ENCODE measurements at places on chromosomes 6 and 20. TPM values are rescaled to one million over a fixed set of nuclear protein-coding genes. Genes with fewer than 3 reads are reported as not detected.

DNA sequence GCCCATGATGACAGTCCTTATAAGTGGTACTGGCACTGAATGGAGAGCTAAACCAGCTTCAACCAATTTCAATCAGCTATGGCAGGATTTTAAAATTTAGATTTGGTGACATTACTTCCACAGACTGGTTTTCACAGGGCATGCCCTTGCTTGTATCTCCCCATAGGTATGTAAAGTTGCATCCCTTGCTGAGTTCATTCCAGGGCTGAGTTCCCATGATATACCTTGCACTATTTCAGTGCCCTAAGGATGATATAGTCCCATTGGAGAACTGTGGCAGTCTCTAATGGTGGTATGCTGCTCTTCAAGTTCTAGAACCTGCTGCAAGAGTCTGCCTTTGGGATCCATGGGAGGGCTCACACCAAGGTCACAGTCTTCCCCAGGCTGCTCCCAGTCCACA lies 232.7 kb upstream of the MOCS1 start:
- no peak for DNase-seq

The OGFRL1 gene
- total RNA-seq = 12.0 TPM

DNA sequence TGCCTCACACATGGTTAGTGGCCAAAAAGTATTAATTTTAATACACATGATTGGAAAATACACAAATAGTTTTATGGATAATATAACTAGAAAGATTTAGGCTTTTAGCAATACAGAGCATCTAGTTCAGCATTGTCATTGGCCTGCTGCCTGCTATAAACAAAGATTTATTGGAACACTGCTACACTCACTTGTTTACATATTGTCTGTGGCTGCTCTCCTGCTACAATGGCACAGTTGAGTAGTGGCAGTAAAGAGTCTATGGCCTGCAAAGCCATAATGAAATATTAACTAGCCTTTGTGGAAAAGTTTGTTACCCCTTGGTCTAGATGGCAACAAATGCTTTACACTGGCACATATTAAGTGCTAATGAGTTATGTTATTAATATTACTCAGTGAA lies 37.8 kb downstream of the ZNF451 start:
- no peak for DNase-seq

DNA sequence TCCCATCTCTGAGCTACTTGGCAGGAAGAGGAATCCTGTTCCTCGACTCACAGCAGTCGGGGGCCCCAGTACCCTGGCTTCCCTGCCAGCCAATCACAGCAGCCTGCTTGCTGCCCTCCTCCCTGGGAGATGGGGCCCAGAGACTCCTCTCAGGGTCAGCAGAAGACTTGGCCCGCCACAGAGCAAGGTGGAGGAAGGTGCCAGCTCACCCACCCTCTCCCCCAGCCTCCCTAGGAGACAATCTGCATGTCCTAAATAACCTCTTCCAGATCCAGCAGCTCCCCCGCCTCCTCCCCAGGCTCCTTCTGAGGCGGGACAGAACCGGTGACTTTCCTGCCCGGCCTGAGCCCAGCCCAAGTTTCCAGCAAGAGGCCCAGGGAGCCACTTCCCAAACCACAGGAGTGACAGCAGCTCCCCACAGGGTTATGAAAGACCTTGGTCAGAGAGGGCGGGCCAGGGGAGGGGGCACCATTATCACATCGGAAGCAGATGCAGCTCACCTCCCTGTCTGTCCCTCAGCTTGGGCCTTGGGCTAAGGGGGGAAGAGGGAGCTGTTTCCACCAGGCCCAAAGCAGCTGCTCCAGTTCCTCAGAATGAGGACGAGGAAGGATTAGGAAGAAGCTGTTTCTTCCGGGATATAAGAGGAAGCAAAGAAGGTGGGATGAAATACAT lies 2.3 kb downstream of the CCND3 start:
- DNase-seq = peak; percentile 78
